ENCODE measurements at places on chromosomes 4 and X.

DNA sequence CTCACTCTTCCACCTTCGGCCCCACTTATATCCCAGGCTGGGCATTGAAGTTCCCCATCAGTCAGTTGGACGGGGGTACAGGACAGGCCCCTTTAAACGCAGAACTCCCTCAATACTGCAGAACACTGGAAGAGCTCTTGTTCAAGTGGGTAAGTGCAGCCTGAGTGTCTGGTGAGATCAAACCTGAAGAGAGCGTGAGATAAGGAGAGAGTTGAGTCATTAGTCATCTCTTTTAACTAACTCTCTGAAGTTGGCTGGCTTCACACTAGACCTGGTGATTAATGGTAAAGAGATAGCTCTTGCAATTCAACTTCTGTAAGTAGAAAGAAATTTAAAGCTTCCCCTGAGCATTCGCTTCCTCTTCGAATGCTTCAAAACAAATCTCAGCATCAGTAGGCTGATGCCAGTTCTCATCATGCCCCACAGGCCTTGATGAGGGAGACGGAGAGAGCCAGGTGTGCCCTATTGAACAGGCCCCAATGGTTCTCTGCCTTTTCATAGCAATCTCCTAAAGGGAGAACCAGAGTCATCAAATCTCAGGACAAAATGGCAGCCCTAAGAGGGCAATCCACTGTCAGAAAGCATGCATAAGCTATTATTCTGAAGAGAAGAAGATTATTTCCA is 41.0 kb upstream of the JADE1 start:
- DNase-seq: no peak

DNA sequence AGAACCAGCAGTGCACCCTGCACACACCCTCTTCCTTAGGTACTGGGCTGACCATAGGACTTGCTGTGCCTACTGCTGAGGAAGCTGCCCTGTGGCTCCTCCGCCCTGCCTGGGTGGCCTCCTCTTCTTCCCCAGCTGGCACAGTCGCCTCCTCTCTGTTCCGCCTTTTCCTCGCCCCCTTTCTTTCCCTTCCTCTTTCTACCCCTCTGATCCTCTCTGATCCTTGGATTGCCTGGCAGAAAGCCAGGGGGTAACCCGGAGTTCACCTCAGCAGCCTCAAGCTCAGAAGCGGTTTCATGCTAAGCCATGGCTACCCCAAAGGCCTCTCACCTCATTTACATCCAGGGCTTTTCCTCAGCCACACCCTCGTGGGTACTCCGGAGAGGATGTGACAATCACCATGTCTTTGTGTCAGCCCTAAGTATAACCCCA is 136.2 kb downstream of the SMIM20 start:
- DNase-seq: no peak

DNA sequence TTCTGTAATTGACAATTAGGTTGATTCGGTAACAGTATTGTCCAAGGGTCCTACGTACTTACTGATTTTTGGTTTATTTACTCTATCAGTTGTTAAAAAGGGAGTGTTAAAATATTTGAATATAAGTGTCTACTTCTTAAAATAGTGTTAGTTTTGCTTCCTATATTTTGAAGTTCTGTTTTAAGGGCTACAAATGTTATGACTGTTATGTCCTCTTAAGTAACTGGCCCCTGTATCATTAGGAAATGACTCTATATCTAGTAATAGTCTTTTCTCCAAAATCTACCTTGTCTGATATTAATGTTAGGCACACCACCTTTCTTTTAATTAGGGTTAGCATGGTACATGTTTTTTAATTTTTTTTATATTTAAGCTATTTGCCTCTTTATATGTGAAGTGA is 30.1 kb downstream of the ANKRD50 start:
- no peak for DNase-seq

- no peak for DNase-seq
Observed at GRCh38 chrX:57121816-57122215, 468 bp upstream of the SPIN2B start.

DNA sequence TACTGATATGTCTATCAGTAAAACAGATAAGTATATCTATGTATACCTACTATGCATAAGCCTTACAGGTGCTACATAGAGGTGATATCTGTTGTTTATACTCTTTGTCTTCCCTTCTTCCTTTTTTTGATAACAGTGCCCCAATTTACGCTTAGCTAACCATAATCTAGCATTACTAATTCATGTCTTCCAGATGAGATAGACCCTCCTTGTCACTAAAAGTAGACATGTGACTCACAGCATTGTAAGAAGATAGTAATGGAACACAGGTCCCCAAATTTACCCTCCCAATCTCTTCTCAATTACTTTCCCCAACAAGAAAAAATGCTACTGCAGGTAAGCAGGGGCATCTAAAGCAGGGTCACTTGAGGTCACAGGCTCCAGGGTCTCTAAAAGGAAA is 7.9 kb upstream of the NFKB1 start:
- no peak for DNase-seq

- no peak for DNase-seq
Observed at GRCh38 chr4:188989371-188989770, 850.1 kb downstream of the TRIML1 start.

GRCh38 chrX:102652031-102652688 is 877 bp downstream of the GPRASP1 start:
- no peak for DNase-seq

GRCh38 chr4:126939401-126939800 is 693.4 kb upstream of the INTU start:
- DNase-seq: no peak

DNA sequence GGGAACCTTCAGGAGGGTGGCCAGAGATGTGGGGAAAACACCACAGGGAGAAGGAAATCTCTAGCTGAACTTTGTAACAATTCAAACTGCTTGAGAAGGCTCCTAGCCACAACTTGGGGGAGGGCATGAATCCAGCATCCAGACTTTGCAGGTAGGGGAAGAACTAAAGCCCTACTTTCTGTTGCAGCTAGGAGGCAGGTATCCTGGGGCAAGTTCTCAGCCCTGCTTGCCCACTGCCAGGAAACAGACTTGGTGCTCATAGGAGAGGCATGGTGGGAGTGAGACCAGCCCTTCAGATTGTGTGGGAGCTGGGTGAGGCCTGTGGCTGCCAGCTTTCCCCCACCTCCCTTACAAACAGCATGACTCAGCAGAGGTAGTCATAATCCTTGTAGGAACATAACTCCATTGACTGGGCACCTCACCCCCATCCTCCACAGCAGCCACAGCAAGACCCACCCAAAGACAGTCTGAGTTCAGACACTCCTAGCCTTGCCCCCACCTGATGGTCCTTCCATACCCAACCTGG is 209.5 kb upstream of the CPEB2 start:
- DNase-seq: no peak

DNA sequence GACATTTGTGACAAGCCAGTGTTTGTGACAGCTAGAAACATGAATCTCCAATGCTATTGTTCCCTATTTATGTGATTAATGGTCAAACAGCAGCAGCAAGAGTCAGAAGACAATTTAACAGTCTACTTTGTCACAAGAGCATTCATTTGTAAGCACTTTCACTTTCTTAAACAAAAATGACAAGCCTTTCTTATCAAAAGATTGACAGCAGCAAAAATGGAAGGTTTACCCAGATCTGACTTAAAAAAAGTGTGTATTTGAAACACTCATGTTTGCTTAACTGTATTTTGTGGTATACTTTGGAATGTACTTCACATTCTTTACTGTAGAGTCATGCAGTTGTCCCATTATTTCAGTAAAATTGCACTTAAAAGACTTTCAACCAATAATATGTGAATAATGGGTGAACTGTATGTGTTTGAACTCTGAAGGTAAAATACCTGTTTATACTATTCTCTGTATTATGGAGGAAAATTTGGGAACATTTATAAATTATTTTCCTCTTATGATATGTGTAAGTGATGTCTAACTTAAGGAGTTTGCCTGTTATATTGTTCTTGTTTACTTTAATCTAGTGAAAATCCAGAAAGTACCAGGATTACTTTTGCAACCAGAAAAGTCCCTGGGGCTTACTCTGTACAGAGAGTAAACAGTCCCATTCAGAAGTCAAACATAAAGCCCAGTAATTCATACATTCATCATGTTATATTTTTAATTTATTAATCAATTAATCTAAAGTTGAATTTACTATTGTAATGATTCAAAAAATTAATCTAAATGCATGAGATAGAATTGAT is 314.9 kb upstream of the TRAM1L1 start:
- no peak for DNase-seq

DNA sequence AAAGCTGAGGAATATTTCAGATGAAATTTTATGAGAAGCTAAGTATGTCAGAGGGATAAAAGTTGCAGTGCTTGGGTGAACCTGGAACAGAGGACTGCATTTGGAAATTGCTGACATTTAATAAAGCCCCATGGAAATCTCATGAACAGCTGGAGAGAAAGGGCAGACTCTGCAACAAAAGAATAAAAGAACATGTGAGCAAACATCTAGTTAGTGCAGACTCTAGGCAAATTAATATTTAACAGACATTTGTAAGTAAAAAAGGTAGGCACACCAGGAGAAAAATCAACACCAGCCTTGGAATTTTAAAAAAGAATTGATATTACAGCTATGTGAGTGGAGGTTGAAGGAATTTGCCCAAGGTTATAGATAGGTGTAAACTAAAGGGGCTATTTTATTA is 114.6 kb upstream of the PUDP start:
- DNase-seq: no peak

DNA sequence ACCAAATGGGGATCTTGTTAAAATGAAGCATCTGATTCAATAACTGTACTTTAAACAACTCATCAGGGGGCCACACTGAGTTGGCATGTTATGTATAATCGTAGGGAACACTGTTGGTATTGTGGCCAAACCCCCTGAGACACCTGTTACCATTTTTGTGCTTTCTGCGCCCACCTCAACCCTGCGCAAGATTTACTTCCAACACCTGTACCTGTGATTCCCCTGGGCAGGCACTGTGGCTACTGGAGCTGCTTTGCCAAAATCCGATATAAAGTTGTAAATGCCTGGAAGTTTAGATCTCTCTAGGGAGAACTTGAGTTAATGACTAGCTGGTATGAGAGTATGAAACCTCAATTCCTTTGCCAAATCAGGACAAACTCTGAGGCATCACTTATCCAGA is 259.8 kb upstream of the ATOH1 start:
- no peak for DNase-seq

GRCh38 chr4:117986321-117986720 is 48.0 kb upstream of the NDST3 start:
- no peak for DNase-seq

GRCh38 chrX:103524747-103525146 is 5.5 kb upstream of the RAB40A start:
- DNase-seq: no peak

DNA sequence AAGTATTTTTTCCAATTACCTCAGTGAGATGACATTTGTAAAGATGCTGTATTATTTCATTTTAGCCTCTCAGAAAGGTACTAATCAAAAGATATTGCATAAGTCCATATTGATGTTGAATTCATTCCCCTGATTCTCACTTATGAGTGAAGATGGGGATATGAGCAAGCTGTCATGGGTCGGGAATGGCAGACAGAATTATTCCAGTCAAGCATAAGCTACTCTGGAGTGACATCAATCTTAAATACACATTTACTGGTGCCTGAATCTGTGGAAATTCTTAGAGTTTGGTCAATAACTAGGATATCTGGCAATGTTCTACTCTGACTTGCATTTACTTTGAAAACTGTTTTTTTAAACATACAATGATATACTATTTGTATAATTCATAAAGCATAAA is 283.8 kb upstream of the PCDH7 start:
- DNase-seq: no peak

GRCh38 chrX:133921764-133922389 is 63.5 kb downstream of the GPC3 start:
- peak; percentile 24 for DNase-seq

GRCh38 chr4:66556651-66557278 is 886.5 kb upstream of the EPHA5 start:
- DNase-seq: no peak

DNA sequence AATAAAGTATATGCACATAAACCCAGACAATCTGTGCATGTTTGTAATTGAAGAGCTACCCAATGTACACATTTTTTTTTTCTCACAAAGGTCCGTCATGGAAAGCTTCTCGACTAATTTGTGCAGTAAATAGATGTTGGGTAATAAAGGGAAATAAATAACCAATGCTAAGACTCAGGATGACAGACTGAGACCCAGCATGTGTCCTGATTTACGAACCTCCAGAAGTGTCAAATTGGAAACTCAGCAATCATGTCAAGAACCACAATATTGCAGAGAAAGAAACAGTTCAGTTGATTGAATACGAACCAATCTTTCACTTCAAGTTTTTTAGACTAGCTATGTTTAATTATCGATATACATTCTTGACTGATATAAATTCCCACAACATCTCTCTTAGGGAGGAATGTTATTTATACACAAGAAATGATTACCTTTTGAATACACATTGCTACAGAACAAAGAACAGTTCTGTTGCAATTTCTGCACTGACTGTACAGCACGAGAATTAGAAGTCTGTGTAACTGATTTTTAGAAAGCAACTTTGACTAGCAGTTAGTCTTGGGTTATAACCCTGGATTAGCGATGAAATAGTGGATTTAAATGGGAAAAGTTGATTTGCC is 625.6 kb upstream of the FTHL17 start:
- DNase-seq: no peak

DNA sequence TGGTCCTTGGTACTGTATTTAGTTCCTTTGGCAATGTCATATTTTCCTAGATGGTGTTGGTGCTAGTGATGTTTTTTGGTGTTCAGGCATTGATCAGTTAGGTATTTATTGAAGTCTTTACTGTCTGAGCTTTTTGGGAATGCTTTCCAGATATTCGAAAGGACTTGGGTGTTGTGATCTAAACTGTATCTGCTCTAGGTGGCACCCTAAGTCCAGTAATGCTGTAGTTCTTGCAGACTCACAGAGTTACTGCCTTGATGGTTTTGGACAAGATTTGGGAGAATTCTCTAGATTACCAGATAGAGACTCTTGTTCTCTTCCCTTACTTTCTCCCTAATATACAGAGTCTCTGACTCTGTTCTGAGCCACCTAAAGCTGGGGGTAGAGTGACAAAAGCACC is 513.6 kb upstream of the PITX2 start:
- DNase-seq: no peak

DNA sequence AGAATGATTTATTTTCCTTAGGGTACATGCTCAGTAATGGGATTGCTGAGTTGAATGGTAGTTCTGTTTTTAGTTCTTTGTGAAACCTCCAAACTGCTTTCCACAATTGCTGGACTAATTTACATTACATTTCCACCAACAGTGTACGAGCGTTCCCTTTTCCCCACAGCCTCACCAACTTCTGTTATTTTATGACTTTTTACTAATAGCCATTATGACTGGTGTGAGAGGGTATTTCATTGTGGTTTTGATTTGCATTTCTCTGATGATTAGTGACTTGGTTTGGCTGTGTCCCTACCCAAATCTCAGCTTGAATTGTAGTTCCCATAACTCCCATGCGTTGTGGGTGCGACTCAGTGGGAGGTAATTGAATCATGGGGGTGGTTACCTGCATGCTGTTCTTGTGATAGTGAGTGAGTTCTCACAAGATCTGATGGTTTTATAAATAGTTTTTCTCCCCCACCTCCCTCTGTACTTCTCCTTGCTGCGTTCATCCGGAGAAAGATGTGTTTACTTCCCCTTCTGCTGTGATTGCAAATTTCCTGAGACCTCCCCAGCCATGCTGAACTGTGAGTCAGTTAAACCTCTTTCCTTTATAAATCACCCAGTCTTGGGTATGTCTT is 95.1 kb downstream of the GBA3 start:
- DNase-seq: no peak

GRCh38 chr4:132180020-132180427 is 969.1 kb upstream of the PCDH10 start:
- no peak for DNase-seq

GRCh38 chr4:102089850-102090621 is 255.2 kb downstream of the SLC39A8 start:
- no peak for DNase-seq
